NCI-H524 treated with DMSO at 0.1 percent for 48 hours (cell line): ENCODE measurements at places on chromosomes 12 and 14.
A peak's percentile ranks its signal among the peaks of the same experiment; 100 is the strongest.

DNA sequence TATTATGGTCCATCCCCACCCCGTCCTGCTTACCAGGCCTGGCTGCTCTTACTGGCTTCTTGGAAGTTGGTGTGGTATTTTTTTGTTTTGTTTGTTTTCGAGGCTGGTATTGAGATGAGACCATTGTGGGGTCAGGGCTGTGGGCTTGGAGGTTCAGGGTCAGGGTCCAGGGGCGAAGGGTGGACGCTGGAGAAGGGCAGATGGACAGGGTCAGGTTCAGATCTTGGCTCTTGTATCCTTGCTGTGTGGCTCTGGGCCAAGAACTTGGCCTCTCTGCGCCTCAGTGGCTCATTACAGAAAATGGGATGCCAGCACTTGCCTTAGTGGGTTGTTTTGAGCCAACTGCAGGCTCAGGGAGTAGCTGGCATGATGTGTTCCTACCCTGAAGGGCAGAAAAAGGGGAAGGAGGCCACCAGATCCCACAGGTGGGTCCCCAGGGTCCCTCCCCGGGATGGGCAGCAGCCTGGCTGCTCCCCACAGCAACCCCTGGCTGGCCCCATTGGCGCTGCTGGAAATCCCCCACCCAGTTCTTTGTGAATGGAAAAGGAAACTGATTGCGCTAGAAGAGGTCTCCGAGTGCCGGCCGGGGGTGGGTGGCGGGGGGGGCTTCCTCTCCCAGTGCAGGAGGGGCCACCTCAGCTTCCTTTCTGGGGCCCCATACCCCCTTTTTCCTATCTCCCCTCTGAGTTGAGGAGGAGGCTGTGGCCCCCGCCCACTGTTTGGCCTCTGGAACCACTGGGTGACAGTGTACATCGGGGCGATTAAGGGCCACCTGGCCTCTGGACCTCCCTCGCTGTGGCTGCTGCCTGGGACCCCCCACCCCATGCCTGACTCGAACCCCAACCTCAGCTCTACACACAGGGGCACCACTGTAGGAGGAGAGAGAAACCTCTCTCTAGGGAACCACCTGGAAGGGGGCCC is 25.0 kb downstream of the SH2B3 start:
- no peak for DNase-seq

- DNase-seq = no peak
Observed at GRCh38 chr12:67827820-67828383, 161.3 kb upstream of the IFNG-AS1 start.

DNA sequence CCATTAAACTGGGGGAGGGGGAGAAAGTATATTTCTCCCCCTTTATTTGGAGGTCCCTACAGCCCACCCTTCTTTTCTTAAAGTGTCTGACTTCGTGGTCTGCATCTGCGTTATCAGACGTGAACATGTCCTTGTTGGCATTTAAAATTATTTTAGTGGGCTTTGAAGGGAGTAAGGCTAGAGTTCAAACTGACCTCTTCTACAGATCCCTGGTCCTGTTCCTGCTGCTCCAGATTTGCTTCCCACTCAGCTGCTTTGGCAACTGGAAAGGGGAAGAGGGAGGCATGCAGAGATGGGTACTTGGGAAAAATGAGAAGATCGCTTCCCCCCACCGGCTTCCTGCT is 611 bp upstream of the SIX6 start:
- DNase-seq = no peak

GRCh38 chr12:90987520-90987919 is 17.3 kb downstream of the EPYC start:
- DNase-seq = no peak

DNA sequence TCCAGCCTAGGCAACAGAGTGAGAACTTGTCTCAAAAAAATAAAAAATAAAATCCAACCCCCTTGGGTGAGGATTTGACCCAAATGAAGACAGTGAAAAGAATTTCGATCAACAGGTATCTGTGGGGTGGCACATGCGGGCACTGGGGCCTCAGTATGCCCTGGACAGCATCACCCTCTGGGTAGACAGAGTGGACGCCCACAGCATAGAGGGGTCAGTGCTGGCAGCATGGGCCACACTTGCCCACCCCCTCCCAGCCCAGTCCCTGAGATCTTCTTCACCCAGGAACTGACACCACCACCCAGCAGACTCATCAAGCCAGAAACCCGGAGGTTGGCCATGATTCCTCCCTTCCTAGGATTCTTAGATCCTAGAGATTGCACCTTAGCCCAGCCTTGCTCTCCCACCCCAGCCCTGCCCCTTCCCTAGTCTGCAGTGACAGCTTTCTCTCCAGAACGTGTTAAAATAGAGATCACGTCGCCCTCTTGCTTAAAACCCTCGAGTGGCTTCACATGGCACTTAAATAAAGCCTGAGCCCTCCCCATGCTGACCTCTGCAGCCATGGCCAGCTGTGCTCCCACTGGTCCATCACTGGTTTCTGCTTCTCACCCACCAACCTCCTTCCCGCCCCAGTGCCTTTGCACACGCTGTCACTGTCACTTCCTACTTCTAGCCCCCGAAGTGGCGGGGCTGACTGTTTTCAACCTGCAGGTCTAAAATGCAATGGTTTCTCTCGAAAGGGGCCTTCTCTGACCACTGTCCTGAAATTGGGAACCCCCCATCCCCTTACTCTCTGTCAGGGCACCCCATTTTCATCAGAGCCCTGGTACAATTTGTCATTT is 26.2 kb upstream of the DYNC1H1 start:
- no peak for DNase-seq

GRCh38 chr12:111322336-111323250 is 46.3 kb downstream of the PHETA1 start:
- no peak for DNase-seq

DNA sequence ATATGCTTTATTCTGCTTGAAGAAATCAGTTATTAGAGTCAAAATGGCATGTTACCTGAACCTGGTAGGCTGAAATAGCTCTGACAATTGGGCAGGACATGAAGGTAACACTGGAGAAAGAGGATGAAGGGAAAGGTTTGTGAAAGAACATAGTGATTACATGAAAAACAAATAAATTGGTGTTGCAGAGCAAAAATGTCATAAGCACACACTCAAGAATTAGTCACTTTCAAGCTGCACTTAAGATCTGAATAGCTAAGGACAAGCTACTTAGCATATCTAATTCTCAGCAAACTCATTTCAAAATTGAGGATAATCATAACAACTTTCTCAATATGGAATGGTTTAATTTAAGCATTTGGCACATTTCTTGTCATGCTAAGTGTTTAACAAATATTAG is 1398.0 kb upstream of the FLRT2 start:
- DNase-seq = no peak

GRCh38 chr14:92680781-92681650 is 67.4 kb downstream of the LGMN start:
- peak; percentile 12 for DNase-seq

DNA sequence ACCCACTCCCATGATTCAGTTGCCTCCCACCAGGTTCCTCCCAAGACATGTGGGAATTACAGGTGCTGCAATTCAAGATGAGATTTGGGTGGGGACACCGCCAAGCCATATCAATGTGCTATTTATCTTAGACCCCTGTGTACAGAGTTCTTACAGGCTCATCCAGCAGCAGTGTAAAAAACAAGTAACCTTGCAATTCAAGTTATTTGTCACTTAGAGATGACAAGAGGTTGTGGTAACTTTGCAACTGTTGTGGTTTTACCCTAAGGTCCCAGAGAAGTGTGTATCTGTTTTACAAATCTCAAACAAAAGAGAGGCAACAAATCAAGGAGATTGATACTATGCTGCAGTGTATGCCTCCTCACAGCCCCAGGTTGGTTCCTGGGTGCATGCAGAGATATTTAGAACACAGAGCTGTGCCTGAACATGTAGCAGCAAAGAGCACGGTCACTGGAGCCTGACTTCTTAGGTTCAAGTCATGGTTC is 11.5 kb upstream of the HELB start:
- DNase-seq = no peak

DNA sequence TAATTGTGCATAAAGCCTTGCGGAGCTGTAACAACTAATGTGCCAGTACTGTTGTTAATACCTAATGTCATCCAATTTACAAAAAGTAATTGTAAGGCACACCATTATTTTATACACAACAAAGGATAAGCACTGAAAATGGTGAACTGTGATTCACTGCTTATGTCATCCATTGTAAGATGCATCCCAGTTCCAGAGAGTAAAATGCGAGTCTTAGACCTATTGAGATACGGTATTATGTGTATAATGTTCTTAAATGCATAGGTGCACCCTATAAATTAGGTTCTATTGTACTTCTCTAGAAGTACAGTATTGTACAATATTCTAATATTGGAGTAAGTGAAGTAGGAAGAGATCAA is 406 bp downstream of the PARP2 start:
- peak; percentile 15 for DNase-seq
